Fibroblast of skin of right biceps (primary cell): ENCODE measurements at places on chromosomes 16 and 17.

GRCh38 chr17:7809086-7809790 lies 24.8 kb upstream of the KDM6B start:
- DNase-seq = no peak

DNA sequence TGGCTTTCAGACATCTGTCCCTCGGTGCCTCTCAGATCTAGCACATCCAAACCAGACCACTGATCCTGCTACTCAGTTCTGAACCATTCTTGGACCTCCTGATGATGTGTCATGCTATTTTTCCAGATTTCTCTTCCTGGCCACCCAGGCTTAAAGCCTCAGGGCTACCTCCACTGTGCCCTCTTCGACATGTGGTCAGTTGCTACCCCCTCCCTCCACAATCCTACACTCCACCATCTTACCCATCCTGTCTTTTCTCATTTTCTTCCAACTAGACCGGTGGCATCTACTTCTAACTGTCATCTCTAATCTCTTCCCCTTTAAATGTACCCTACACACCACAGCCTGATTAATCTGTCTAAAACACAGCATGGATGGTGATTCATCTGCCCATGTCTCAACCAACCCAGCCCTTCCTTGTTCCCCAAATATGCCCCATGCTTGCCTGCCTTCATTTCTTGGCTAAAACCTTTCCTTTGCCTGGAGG lies 478.6 kb downstream of the SLC39A11 start:
- peak; percentile 65 for DNase-seq

GRCh38 chr17:29166507-29166887 lies 13.7 kb downstream of the MYO18A start:
- no peak for DNase-seq

GRCh38 chr16:21244518-21245215 lies 11.2 kb downstream of the ANKS4B start:
- no peak for DNase-seq

- DNase-seq = no peak
Measured at GRCh38 chr17:81365601-81366585, 29.4 kb upstream of the BAHCC1 start.

- DNase-seq = peak; percentile 54
Measured at GRCh38 chr17:21129023-21129681, 2.4 kb downstream of the DHRS7B start.
